Left ventricle myocardium inferior (tissue), 1 donor: ENCODE measurements at places on chromosomes 3 and 15. TPM values are rescaled to one million over a fixed set of nuclear protein-coding genes. Genes with fewer than 3 reads are reported as not detected.

GRCh38 chr3:186319945-186320344 lies 42.1 kb downstream of the DGKG start:
- H3K4me3 ChIP-seq: no peak overlapping the region
- no peak for DNase-seq
- H3K27me3 ChIP-seq: no peaks in the 10 kb centered on the region
- H3K27ac ChIP-seq: no peak overlapping the region
- H3K36me3 ChIP-seq: peaks cover 19% of the 10 kb centered on the region
- peaks cover 32% of the 10 kb centered on the region for H3K4me1 ChIP-seq

DNA sequence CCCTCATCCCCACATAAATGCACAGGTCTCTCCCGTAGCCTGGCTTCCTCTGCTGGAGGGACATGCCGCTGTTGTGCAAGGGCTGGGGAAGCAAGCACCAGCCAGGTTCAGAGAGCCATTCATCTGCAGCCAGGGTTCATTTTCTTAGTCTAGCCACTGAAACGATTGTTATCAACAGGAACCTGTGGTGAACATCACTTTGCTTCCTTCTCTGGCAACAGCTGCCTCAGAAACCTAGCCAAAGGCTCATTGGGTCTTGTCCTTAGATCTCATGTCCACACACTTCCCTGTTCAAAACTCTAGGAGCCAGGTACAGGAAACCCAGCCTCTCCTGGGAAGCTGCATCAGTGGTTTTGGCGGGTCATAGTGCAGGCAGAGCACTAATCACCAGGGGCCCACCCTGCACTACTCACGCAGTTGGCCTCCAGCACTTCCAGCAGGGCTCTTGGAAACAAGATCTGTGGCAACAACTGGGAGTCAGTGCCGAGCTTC lies 47.0 kb downstream of the OXNAD1 start:
- H3K27ac ChIP-seq: peak overlapping the region; percentile 81
- H3K4me3 ChIP-seq: no peak overlapping the region
- peaks cover 38% of the 10 kb centered on the region for H3K36me3 ChIP-seq
- peak; percentile 46 for DNase-seq

The HEMK1 gene
- total RNA-seq: 16.1 TPM

The SLC28A1 gene
- total RNA-seq: 0.91 TPM

GRCh38 chr3:150069633-150070032 lies 98.9 kb upstream of the PFN2 start:
- H3K27me3 ChIP-seq: no peaks in the 10 kb centered on the region
- no peak overlapping the region for H3K4me3 ChIP-seq
- no peaks in the 10 kb centered on the region for H3K36me3 ChIP-seq
- no peaks in the 10 kb centered on the region for H3K4me1 ChIP-seq
- no peak overlapping the region for H3K27ac ChIP-seq
